ENCODE measurements at places on chromosomes 7 and 10.

DNA sequence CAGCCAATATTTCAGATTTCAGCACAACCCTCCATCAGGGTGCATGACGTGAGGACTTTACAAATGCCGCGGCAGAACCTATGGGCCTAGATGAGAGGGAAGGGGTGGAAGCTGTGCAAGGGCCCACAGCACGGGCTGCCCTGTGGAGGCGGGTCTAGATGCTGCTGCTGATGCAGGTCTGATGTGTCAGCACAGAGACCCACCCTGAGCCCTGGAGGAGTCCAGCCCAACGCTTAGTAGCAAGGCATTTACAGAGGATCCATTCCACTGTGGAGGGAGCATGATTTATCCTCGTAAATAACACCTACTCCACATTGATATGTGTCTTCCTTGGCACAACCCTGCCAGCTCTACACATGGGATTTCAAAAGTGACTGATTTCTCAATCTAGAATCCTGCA is 48.5 kb downstream of the MYL10 start:
- no peak for DNase-seq

- no peak for DNase-seq
Observed at GRCh38 chr10:97734021-97734420, 2.9 kb upstream of the ZFYVE27 start.

DNA sequence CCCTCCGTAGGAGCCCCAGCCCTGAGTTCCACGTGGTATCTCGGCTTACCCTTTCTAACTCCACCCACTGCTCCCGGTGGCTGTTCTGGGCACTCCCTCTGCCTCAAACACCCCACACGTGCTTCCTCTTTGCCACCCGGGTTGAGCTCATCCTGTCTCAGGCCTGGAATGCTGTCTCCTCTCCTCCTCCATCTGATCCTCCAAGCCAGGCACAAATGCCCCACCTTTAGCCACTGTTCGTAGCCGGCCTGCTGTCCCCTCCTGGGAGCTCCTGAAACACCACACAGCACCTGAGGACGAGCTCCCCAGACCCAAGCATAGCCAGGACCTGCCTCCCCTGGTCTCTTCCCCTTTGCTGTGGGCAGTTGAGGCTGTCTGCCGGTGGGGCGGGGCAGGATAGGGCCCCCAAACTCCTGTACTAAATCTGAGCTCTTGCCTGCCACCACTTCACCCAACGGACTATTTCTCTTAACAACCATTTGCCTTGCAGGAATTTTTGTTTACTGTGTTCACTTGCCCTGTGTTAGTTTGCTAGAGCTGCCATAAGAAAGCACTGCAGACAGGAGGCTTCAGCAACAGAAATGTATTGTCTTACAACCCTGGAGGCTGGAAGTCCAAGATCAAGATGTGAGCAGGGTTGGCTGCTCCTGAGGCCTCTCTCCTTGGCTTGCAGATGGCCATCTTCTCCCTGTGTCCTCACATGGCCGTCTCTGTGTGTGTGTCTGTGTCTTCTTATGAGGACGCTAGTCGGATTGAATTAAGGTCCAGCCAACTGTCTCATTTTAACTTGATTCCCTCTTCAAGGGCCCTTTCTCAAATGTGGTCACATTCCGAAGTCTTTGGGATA is 58.3 kb upstream of the SHH start:
- DNase-seq, result no peak

DNA sequence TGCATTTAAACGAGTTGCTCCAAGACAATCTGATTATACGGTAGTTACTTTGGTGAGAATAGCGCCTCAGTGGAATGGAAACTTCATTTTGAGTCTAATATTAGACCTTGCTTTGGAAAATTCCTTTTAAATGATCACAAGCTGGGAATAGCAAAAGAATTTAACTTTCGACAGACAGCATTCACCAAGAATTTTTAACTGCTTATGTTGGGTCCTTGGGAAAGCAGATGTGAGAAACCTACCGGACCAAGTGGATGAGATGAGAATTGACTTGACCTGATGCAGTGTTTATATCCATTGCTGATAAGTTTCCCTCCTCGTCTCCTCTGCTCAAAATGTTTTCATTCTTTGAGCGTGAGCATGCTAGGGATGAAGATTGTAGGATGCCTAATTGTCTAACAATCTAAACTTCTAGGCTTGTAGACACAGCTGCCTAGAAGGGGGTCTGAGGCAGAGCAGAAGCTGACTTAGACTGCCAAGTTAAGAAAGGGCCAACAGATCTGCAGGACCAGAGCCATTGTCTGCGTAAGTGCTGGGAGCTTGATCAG is 126.9 kb downstream of the CNNM2 start:
- DNase-seq, result no peak

All from nephron progenitor cell (in vitro differentiated cells).